Progenitor cell of endocrine pancreas (in vitro differentiated cells): ENCODE measurements at places on chromosomes 2 and 18.

DNA sequence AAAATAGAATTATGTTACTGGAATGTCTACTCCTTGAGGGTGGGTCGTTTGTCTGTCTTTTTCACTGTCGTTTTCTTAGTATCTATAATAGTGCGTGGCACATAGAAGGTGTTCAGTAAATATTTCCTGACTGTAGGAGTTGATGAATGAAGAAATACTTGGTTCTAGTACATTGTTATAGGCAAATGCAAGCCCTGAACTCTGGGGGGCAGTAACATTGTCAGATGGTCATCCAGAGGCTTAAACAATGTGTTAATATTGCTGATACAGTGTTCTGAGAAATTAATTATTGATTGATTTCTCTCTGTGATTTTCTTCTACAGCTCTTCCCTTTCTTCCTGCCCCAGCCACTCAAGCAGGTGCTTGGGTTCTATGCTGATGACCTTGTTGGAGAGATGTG is 24.4 kb upstream of the THOC1 start:
- H3K27me3 ChIP-seq: no peaks in the 10 kb centered on the region
- no peak for DNase-seq
- H3K4me1 ChIP-seq: no peaks in the 10 kb centered on the region
- H3K27ac ChIP-seq: no peak overlapping the region

- H3K27ac ChIP-seq: no peak overlapping the region
- H3K4me1 ChIP-seq: peaks cover 14% of the 10 kb centered on the region
- DNase-seq: no peak
- peaks cover 27% of the 10 kb centered on the region for H3K36me3 ChIP-seq
- H3K4me3 ChIP-seq: no peak overlapping the region
These were observed 5.9 kb downstream of the LMAN1 start for GRCh38 chr18:59353079-59353680.

DNA sequence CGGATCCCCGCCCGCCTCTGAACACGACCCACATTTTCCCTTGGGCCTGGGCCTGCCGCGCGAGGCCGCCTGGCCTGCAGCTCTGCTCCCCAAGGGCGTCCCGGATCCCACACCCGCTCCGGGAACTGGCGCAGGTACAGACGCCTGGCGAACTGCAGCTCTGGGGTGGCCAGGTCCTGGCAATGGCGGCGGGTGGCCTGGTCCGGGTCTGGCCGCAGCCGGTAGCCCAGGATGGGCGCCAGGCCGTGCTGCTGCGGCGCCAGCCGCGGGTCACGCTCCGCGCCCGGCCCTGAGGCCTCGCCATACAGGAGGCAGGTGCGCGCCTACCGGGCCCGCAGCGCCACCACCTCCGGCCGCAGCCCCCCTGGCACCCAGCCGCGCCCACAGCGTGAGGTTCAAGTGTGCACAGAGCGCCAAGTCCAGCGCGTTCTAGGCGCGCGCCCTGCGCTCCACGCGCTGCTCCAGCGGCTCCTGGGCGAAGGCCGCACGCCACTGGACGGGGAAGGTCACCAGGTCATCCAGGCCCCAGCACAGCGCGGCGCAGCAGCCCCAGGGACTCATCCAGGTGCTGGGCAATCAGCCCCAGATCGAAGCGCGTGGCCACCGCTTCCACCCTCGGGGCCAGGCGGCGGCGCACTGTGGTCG is 9.5 kb downstream of the AQP12A start:
- no peak for DNase-seq
- H3K36me3 ChIP-seq: no peaks in the 10 kb centered on the region
- no peak overlapping the region for H3K27ac ChIP-seq
- H3K27me3 ChIP-seq: peaks cover 15% of the 10 kb centered on the region
- H3K4me1 ChIP-seq: peaks cover 1% of the 10 kb centered on the region
- H3K4me3 ChIP-seq: no peak overlapping the region

DNA sequence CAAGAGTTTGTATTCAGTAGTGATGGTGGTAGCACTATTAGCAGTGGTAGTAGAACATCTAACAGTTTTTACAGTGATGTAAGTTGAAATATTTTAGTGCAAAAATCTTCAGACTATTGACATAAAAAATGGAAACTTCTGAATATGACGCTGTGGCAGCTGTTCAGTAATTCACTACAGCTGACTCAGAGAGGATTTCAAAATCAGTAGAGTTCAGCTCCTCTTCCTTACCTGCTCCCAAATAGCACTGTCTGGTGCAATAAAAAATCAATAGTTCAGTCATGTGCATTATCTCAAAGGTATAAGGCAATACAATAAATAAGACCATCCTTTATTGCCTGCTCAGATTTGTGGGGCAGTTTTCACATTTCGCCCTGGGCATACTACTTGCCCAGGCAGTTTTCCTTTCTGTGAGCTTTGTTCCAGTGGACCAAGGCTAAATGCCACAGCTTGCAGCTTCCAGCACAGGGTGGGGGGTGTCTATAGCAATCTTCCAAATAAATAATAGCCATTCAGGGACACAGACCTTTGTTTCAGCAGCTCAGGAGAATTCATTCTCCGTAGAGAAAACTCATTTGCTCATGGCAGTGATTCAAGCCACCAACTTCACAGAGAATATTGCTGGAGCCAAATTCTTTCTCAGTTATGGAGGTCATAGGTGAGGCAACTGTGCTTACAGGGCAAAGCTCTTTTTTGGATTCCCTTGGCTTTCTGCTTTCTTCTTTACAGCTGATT is 33.9 kb upstream of the GORASP2 start:
- no peaks in the 10 kb centered on the region for H3K4me1 ChIP-seq
- DNase-seq: no peak
- H3K36me3 ChIP-seq: no peaks in the 10 kb centered on the region
- no peak overlapping the region for H3K4me3 ChIP-seq

GRCh38 chr18:7890075-7890474 is 323.0 kb downstream of the PTPRM start:
- H3K27ac ChIP-seq: no peak overlapping the region
- no peaks in the 10 kb centered on the region for H3K36me3 ChIP-seq
- no peaks in the 10 kb centered on the region for H3K27me3 ChIP-seq
- no peak overlapping the region for H3K4me3 ChIP-seq

DNA sequence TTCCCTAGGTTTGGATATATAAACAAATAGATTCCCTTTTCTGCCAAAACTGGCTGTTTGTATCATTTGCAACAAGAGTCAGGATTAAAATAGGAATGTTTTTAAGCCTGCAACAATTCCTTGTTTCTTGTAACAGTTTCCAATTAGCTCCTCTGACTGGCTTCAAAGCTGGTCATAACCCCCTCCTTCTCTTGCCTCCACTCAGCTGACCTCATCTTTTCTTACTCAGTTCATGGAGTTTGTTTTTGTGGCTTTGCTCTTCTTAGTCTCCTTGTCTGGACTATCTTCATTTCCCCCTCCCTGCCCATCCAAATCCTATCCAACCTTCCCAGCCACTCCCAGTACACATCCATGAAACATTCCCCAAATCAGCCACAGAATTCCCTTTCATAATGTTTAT is 14.3 kb upstream of the RAPH1 start:
- DNase-seq: no peak
- no peak overlapping the region for H3K27ac ChIP-seq
- peaks cover 7% of the 10 kb centered on the region for H3K27me3 ChIP-seq
- no peak overlapping the region for H3K4me3 ChIP-seq
- H3K36me3 ChIP-seq: no peaks in the 10 kb centered on the region
- peaks cover 6% of the 10 kb centered on the region for H3K4me1 ChIP-seq

DNA sequence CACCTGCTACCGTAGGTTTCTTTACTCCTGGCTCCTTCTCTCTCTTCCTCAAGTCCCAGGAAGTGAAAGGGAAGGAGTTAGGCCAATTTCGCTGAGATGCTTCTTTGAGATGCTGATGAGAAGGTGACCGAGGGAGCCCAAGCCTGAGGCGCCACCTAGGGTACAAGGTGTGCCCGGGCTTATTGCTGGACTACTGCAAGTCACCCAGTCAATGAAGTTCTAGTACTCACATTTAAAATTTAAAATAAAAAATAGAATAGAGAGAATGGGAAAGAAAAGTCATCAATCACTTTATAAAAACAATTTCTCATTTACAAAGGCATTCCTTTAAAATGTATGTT is 45.3 kb downstream of the ACAA2 start:
- no peak overlapping the region for H3K27ac ChIP-seq
- peak; percentile 44 for DNase-seq
- H3K36me3 ChIP-seq: no peaks in the 10 kb centered on the region
- H3K27me3 ChIP-seq: peaks cover 5% of the 10 kb centered on the region

DNA sequence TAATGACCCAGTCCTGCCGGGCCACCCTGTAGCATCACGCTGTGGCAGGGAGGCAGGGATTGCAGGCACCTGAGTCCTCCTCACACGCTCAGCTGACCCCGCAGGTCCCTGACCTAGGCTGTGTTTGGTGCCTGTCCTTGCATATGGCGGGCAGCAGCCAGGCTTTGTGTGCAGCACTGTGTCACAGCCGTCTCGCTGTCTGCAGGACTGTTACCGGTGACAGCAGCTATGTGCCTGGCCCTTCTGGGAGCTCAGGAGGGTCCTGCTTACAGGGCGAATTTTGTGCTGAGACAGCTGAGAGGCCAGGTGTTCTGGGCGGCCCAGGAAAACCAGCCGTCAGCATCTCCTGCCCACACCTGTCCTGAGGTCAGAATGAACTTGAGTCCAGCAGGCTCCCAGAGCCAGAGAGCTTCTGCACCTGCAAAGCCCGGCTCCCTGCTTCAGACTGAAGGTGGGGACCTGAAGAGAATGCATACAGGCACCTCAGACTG is 10.4 kb upstream of the ARID5A start:
- DNase-seq: no peak
- no peaks in the 10 kb centered on the region for H3K36me3 ChIP-seq
- H3K4me1 ChIP-seq: peaks cover 2% of the 10 kb centered on the region
- no peak overlapping the region for H3K27ac ChIP-seq
- H3K4me3 ChIP-seq: no peak overlapping the region

DNA sequence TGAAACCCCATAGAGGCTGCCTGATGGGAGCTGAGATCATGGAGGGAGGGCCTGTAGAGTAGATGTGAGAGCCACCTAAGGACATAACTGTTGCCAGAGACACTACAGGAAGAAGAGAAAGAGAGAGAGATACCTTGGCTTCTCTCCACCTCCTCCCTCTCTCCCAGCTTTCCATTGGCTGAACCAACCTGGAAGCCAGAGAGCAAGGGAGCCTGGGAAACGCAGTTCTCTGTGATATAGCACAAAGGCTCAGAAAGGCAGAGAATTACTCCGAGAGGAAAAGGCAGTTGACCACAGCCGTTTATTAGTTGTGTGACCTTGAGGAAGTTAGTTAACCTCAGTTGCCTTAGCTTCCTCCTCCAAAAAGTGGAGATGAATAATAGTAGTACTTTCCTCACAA is 37.7 kb upstream of the MAT2A start:
- H3K27me3 ChIP-seq: no peaks in the 10 kb centered on the region
- peaks cover 10% of the 10 kb centered on the region for H3K4me1 ChIP-seq
- no peak for DNase-seq

DNA sequence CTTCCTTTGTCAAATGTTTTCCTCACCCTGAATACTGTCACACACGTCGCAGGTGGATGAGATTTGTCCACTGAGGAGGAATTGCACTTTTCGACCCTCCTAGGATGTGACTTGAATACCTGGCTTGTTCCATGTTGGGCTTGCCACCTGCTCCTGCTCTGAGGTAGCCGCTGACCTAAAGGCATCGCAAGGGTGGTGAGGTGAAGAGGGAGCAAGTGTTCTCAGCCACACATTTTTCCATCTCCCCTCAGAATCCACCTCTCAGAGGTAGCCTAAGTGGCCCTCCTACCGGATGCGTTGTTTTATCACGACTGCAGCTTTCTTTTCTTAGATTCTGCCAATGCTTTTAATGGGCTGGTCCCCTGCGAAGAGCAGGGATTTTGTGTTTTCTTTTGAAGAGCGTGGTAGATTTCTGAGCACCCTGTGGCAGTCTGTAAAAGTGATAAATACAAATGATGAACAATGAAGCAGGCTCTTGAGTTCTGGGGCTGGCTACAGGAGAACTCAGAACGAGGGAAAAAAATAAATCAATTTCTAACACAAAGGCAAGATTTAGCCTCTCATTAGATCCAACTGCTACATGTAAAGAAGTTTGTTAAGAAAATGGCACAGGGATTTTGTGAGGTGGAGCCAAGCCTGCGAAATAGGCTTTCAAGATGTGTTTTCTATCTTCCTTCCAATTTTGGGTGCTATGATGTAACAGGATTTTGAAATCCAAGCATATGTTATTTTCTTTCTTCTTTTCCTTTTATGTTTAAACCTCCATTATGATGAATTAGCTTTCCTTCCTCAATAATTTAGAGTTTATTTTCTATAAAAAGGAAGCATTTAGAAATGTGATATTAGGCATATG is 386.7 kb downstream of the TGIF1 start:
- H3K4me1 ChIP-seq: peaks cover 15% of the 10 kb centered on the region
- H3K36me3 ChIP-seq: no peaks in the 10 kb centered on the region
- peaks cover 3% of the 10 kb centered on the region for H3K27me3 ChIP-seq
- H3K4me3 ChIP-seq: no peak overlapping the region
- no peak for DNase-seq

DNA sequence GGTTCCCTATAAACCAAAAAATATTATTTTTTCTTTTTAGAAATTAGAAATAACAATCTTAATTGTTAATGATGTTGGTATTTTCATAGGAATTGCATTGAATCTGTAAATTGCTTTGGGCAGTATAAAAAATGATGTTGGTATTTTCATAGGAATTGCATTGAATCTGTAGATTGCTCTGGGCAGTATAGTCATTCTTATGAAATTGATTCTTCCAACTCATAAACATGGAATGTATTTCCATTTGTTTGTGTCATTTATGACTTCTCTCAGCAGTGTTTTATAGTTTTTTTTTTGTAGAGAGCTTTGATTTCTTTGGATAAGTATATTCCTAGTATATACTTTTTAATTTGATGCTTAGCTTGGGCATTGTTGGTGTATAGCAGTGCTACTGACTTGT is 82.0 kb upstream of the NT5C1B start:
- H3K27ac ChIP-seq: no peak overlapping the region
- H3K4me3 ChIP-seq: no peak overlapping the region
- no peaks in the 10 kb centered on the region for H3K4me1 ChIP-seq
- no peaks in the 10 kb centered on the region for H3K27me3 ChIP-seq
- no peak for DNase-seq
- H3K36me3 ChIP-seq: peaks cover 5% of the 10 kb centered on the region

DNA sequence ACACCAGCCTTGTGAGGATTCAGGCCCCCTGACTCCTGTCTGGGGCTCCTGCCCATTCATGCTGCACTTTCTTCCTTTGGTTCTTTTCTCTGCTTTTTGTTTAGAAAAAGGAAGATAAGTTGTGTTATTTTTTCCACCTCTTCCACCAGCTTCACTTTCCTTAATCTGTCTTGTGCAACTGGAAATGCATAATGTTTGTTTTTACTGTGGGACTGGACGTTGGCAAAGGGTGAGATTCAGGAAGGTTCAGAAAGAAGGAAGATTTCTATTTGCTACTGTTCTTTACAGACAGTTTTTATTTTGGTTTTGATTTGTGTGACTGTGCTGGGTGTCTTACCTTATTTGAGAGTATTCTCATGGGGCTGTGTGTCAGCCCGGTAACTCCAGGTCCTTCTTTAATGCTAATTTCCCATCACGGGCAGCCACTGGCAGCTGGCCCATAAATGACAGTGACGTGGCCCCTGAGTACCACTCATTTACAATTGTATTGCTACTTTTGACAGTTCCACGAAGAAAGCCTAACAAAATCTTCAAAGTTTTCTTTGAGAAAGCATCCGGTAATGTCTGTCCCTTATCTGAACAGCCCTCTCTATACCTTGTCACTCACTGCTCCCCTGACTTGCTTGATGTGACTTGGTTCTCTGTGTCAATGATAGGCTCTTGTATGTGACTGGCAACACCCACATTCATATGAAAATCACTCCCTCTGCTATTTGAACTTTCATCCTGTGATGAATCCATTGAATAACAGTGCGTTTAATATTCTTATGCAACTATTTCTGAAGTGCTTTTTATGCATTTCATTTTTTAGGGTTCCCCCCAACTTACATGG is 32.7 kb downstream of the RHBDD1 start:
- H3K4me1 ChIP-seq: peaks cover 3% of the 10 kb centered on the region
- no peak overlapping the region for H3K27ac ChIP-seq
- DNase-seq: no peak
- H3K36me3 ChIP-seq: peaks cover 20% of the 10 kb centered on the region
- no peak overlapping the region for H3K4me3 ChIP-seq

GRCh38 chr2:144625626-144626025 is 105.7 kb upstream of the ZEB2 start:
- no peaks in the 10 kb centered on the region for H3K4me1 ChIP-seq
- no peaks in the 10 kb centered on the region for H3K27me3 ChIP-seq
